Stimulated activated CD8-positive, alpha-beta memory T cell treated with anti-CD3 and anti-CD28 coated beads, Interleukin-7, amount 100 ng/mL, for 1 hour (primary cell): ENCODE measurements at places on chromosomes 2 and 18.

DNA sequence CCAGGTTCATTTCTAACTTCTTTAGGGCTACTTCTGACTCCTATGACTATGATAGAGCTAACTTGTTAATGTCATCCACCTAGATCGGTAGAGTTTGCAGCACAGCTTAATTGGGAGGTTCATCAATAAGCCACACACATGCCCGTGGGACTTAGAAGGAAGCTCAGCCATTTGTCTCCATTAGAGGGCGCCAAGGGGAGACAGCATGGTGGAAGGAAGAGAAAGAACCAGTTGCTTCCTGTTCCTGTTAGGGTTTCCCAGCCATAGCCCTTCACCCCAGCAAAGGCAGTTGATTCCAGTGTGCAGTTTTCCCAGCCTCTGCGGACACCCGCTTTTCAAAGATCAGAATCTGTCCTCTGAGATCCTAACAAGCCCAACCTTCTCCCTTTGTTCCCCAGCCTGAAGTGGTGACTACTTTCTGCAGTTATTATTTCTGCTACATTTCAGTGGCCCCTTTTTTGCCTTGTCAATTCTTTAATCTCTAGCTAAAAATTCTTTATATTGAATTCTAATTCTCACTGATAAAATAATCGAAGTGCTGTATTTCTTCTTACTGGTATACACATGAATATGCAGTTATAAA is 30.3 kb downstream of the MAIP1 start:
- no peak for DNase-seq

GRCh38 chr2:108106731-108107130 is 120.4 kb downstream of the SLC5A7 start:
- DNase-seq: no peak

- DNase-seq: no peak
Measured at GRCh38 chr2:185567940-185568339, 170.7 kb upstream of the FSIP2 start.

DNA sequence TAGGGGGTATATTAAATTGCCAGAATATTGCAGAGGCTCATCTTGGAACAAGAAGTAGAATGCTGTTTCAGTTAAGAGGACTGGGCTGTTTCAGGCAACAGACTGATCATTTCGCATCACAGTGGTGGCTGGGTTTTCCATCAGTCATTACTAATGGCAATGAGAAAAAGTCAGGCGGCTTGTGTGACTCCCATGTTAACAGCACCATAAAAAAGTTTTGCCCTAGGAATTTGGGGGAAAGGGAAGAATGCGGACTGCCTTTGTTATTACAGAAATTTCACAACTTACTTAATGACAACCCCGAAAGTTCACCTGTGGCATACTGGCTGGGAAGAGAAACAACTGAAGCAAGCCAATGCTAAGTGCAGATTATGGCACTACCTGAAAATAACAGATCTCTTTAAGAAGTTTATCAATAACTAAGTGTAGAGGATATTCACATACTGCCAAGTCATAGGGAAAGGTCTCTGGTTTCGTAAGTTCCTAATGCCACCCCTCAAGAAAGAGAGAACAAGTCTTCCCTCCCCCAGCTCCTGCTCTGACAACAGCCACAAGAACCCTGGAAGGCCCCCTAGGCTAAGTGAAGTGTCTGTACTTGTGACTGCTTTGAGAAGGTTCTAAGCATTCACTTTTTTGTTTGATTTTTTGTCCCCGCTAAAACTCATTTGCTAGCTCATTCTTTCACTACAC is 40.5 kb upstream of the AP1S3 start:
- DNase-seq: no peak

GRCh38 chr2:226608451-226608850 is 191.2 kb downstream of the IRS1 start:
- DNase-seq: no peak

GRCh38 chr2:36539631-36540030 is 58.3 kb downstream of the FEZ2 start:
- DNase-seq: no peak

GRCh38 chr2:136439064-136439676 is 321.2 kb upstream of the CXCR4 start:
- no peak for DNase-seq

DNA sequence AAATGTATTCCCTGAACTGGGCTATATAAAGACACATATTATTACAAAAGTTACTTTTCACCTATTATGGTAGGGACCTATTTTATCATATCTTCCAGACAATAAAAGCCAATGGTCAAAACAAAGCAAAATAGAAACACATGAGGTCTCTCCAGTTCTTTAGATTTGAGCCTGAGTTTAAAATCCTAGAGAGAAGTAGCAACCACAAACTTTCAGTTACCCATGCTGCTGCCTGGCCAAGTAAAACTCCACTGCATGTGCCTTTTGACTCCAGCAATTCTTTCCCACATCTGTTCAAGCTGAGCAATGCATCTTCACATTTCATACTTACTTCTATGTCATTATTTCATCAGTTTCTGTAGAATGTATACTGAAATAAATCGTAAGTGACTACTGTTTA is 405.3 kb downstream of the STK39 start:
- no peak for DNase-seq

- no peak for DNase-seq
Measured at GRCh38 chr2:9403924-9404323, 19.4 kb downstream of the ITGB1BP1 start.

DNA sequence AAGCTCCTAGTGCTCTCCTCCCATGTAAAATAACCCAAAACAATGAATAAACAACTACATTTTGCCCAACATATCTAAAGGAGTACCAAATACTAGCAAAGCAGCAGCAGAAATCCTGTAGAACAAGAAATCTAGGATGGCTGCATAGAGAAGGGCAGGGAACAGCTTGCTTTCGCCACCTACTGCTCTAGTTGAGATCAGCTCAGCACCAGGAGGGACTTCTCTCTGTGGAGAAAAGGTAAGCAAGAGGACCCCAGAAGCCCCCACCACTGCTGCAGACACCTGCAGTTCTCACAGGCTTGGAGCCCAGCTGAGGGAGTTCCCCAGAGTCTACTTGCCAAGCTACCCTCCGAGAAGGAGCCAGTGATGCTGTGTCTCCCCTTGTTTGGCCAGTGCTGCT is 243.0 kb upstream of the CHST9 start:
- DNase-seq: no peak

DNA sequence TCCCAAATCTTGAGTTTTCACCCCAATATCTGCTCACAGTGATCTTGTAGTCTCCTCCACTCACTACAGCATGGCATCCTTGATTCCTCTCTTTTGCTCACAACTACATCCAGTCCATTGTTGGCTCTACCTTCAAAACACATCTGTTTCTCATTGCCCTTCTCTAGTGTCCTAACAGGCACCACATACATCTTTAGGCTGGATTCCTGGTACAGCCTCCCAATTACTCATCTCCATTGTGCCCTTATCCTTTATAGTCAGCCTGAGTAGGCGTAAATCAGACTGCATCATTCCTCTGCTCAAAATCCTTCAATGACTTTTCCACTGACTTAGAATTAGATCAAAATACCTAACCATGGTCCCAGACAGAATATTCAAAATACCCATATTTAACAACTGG is 10.7 kb upstream of the TAF1B start:
- no peak for DNase-seq

DNA sequence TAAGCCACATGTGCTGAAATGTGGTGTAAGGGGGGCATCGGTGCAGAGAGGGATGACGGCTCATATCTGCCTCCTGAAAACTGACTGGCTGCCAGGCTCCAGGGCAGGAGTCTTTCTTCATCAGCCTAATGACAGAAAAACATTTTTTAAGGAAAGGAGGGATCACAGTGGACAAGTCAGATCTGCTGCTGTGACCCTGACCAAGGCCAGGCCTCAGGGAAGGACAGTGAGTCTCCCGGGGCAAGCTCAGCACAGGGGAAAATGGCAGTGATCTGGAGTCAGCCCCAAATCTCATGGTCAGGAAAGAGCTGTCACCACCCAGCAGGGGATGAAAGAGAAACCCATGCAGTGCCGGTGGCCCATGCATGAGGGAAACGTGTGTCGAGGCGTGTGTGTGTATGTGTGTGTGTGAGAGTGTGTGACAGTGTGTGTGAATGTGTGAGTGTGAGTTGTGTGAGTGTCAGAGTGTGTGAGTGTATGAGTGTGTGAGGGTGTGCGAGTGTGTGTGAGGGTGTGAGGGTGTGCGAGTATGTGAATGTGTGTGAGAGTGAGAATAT is 134.5 kb downstream of the INHBB start:
- DNase-seq: no peak

- DNase-seq: no peak
Measured at GRCh38 chr18:9140984-9141383, 4.4 kb downstream of the ANKRD12 start.

GRCh38 chr2:101710036-101710435 is 12.5 kb downstream of the MAP4K4 start:
- no peak for DNase-seq

GRCh38 chr2:118987886-118988285 is 45.9 kb downstream of the MARCO start:
- no peak for DNase-seq

DNA sequence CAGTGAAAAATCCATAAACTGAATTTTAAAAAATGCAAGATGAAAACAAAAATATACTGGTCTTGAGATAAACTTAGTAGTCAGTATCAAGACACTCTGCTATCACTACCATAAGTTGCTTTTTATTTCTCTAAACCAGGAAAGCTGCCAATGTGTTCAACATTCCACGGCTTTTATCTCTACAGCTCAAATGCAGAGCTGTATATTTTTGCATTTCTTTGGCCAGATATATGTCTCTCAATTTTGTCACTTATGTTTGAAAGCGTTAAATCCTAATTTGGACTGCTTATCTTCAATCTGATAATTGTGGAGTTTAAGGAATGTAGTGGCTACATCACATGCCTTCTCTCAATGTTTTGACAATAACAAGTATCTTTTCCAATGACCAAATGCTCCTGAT is 609.5 kb downstream of the EPHA4 start:
- no peak for DNase-seq

- no peak for DNase-seq
Measured at GRCh38 chr18:40414155-40414754, 1540.8 kb upstream of the PIK3C3 start.

DNA sequence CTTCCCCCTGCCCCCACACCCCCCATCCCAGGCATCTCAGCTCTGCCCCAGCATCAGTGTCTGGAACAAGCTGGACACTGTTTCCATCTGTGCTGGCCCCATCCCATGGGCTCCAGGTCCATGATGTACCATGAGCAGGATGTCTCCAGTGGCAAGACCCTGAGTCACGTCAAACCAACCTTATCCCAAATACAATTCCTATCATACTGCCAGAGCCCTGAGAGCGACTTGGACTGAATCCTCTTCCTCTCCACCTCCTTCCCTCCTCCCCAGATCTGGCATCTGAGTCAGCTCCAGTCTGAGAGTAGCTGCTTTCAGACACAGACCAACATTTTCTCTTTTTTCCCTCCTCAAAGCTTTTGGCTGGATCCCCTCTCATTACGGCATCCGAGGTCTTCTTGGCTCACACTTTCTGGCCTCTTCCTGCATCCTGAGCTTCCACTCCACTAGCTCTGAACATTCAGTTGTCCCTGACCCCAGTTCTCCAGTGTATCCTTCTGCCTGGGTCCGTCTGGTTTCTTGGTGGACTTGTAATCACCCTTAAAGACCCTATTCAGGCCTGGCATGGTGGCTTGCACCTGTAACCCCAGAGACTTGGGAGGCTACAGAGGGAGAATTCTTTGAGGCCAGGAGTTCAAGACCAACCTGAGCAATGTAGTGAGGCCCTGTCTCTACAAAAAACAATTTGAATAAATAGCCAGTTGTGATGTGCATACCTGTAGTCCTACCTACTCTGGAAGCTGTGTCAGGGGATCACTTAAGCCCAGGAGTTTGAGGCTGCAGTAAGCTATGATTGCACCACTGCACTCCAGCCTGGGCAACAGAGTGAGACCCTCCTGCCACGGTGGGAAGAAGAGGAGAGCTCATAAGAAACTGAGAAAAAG is 68.3 kb downstream of the ACKR3 start:
- no peak for DNase-seq

DNA sequence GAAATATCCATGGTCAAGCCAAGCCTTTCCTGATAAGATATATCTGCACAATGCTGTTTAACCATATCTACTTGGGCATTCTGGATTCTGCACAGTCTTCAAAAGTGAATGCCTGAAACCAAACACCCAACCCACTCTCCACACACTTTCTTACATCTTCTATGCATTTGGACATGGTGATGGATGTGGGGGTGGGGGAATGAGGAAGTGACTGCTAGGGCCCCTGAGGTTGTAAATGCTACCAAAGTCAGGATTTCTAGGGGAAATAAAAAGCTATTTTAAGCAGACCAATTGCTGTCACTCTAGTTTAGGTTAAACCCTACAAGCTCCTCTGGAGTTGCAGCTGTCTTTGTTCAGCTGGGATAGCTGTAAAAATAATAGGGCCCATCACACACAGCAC is 26.7 kb upstream of the TGFA start:
- DNase-seq: no peak

DNA sequence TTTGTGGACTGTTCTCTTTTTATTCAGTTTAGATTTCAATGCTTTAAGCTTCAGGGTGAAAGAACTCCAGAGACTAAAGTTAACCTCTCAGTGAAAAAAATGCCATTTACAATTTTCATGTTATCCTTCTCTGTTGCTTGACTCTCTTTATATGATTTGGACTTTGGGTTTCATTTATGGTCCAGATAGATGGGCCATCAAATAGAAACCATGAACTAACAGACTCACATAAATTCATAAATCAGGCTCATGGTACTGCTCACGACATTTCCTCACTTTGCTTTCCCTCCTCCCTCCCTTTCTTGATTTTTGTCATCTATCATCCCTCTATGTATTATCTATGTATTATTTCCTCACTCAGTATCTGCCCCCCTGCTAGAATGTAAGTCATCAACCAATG is 10.0 kb downstream of the FAM110C start:
- no peak for DNase-seq

GRCh38 chr2:126901459-126901858 is 2.8 kb downstream of the TEX51 start:
- DNase-seq: no peak

DNA sequence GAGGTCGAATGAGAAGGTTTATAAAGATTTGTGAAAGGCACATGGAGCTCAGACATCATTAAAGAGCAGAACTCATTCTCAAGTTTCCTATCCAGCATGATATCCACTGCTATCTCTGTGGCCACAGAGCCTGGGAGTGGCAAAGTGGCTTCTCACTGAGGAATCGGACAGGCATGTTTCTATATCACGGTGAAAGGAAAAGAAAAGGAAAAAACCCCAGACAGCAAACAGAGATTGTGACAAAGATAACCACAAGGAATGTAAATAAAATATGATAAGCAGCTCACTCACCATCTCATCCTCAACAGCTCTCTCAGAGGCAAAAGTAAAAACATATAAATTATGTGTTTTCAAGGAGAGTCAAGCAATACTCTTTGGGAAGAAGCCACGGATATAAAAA is 2.5 kb downstream of the PID1 start:
- DNase-seq: no peak

GRCh38 chr2:99573634-99574251 is 83.9 kb upstream of the REV1 start:
- no peak for DNase-seq

- no peak for DNase-seq
Measured at GRCh38 chr2:229044581-229044980, 226.5 kb downstream of the PID1 start.

GRCh38 chr2:52210161-52210560 is 1178.2 kb upstream of the NRXN1 start:
- no peak for DNase-seq

GRCh38 chr2:226652369-226652768 is 147.3 kb downstream of the IRS1 start:
- DNase-seq: no peak

GRCh38 chr2:182636699-182637098 is 79.4 kb upstream of the DNAJC10 start:
- DNase-seq: no peak
